ENCODE measurements at places on chromosomes 3 and 15. TPM values are rescaled to one million over a fixed set of nuclear protein-coding genes. Genes with fewer than 3 reads are reported as not detected.

Gene UACA
- 105 TPM for total RNA-seq

Gene REC114
- not detected for total RNA-seq

Gene LRRC28
- 10.2 TPM for total RNA-seq

Gene RTP3
- not detected for total RNA-seq
